ENCODE measurements at places on chromosomes 3 and 15.
A peak's percentile ranks its signal among the peaks of the same experiment; 100 is the strongest.

DNA sequence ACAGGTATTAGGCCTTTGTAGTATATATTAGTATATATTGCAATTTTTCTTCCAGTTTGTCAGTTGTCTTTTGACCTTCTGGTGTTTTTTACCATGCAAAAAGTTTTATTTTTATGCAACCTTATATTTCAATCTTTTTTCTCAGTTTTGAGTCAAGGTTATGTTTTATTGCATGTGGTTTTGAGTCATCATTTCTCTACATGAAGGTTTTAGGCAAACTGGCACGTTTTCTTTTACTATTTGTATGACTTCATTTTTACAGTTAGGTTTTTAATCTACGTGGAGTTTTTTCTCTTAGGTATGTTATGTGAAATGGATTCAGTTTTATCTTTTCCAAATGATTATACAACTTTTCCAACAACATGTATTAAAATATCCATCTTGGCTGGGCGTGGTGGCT is 36.8 kb upstream of the TCAIM start:
- no peak for DNase-seq

DNA sequence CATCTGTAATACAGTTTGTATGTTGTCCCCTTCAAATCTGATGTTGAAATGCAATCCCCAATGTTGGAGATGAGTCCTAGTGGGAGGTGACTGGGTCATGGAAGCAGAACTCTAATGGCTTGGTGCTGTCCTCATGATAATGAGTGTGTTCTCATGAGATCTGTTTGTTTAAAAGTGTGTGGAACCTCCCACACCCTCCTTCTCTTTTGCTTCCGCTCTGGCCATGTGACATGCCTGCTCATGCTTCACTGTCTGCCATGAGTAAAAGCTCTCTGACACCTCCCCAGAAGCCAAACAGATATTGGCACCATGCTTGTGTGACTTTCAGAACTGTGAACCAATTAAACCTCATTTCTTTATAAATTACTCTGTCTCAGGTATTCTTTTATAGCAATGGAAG is 794.0 kb upstream of the CFAP20DC start:
- no peak for DNase-seq

GRCh38 chr3:126985132-126985985 is 2.4 kb downstream of the PLXNA1 start:
- DNase-seq: no peak

- no peak for DNase-seq
Observed at GRCh38 chr3:16928386-16929132, 43.8 kb downstream of the PLCL2 start.

DNA sequence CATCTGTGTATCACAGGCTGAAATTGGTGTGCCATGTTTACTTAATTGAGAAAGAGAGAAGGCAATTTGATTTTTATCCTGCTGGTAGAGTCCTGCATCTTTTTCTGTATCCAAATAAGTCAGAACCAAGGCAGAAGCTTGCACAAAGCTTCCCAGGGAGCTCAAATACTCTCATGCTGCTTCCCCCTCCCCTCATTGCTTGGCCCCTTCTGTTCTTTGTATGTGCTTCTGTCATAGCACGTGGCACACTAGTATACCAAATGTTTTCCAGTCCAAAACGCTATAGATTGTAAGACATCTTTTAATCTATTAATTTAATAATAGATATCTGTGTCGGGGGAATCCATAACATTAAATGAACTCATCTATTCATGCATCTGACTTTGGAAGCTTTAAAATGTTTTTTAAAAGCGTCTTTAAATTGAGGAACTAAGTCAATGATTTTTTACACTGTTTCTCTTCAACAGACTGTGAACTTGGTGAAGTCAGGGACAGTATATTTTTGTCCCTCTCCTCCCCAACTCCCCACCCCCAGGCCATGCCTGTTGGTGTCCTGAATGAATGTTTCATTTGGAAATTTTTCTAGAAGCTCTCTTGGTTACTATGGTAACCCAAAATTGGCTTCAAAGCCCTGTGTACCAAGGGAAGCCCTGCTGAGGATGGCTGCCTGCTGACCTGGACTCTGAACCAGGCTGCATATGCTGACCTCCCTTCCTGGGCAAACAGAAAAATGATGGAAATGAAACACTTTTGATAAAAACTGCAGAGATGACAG is 26.2 kb upstream of the SLC35G2 start:
- DNase-seq: no peak

DNA sequence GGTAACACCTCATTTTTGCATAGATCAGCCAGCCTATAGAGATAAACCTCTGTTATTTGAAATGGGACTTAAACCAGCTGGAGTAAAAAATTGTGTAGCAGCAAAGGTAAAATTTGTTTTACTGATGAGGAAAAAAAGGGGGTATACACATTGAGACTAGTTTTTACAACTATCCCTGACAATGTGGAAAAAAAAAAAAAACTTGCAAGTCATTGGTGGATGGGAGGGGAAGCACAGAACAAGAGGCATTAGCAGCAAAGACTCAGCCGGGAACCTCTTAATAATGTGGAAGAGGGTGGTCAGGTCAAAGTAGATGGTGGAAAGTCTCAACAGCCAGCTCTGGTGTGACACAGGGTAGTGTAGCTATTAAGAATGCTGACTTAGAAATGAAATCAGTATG is 14.5 kb downstream of the FBXO22 start:
- no peak for DNase-seq

DNA sequence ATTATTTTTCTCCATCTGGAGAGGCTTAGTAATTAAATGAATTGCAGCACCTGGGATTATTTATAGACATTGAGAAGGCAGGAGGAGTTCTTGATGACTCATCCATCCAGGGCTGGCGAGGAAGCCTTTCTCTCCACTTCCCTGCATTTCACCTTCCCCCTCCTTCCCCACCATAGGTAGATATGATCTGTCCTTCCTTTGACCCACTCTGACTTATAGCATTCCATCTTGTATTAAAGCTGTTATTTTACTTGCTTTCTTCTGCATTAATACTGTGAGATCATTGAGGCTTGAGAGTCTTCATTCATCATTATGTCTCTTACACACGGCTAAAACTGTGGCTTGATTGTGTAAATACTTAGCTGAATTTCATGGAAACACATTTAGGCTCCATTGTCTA is 288.8 kb downstream of the FEZF2 start:
- no peak for DNase-seq

DNA sequence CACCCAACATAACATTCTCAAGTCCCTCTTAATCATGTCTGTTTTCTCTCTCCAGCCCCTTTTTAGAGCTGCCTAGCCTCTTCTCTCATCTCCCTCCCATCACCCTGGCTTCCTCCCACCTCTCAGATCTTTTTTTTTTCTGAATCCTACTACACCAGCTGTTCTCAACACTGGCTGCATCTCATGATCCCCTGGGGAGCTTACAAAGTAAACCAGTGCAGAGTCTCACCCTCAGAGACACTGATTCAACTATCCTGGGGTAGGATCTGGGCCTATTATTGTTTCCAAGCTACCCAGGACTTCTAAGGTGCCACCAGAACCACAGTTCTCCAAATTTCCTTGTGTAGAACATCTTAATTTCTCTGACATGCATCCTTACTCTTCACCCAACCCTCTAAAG is 50.3 kb upstream of the ACAN start:
- no peak for DNase-seq

GRCh38 chr3:167350245-167350862 is 29.7 kb downstream of the ZBBX start:
- DNase-seq: peak; percentile 32

DNA sequence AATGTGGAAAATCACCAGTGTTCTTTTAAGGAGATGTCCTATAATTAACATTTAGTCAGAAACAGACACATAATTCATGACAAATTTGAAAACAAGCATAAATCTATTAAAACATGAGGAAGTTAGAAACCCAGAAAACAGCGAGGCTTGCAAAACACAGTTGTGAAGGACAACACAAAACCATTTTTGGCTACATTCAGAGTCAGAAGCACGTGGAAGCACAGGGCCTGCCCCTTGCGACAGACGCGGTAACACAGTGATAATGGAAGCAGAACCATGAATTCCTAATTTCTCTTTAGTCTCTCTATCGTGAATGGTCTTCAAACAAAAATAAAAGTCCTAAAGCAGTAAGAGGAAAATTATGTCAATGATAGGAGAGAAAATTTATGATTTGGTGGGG is 12.2 kb downstream of the NCEH1 start:
- no peak for DNase-seq

DNA sequence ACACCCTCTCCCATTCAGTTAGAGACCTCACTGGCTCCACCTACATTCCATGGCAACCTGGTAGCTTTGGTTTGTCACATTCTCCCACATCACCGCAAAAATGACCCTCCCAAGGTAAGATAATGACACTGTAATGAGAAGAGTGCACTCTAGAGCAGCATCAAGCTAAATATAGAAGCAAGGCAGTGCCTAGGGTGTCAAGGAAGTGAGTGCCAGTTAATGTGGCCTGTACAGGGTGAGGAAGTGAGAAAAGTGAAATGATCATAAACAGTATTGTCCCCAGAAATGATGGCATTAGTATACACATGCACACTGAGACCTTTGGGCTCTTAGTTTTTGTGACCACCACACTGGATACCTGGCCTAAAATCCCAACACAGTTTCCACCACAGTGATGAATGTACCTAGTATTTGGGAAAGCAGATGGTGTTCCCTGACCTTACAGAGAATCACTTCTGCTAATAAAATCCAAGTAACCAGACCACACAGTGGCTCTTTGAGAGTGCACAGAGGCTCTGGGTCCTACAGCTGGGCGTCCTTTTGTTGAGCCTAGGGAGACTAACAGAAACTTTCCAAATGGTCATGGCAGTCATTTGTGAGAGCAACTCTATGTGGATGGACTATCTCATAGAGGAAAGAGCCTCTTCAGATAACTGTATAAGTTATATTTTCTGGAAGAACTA is 106.6 kb downstream of the ARPP21 start:
- DNase-seq: no peak

DNA sequence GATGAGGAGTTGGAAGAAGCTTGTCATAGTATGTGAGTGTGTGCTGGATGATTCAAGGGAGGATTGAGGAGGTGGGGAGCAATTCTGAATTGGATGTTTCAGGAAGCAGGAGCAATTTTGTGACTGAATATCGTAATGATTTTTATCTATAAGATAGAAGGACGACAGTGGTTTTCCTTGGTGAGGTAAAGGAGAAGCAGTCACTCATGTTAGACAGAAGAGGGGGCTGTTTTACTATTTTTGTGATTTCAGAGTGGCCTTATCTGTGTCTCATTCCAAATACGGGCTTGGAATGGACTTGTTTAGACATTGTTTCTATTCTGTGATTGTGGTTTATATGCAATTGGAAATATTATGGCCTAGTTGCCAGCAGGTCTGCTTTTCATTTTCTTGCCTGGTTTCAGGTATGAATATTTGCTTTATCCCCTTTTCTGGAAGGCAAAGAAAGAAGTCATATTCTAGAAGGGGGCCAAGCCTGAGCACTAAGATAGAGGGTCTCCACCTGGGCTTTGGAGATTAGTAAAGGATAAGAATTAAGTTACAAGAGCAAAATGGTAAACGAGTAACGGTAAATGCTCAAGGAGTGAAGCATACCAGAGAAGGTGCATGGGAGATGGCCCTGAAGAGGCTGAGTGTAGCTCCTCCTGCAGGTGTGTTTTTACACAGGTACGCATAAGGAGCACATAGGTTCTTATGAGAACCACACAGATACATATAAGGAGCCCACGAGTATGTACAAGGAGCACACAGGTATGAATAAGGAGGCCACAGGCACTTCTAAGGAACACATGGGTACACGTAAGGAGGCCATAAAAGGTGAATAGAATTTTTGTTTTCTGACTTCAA is 124.6 kb upstream of the KCNAB1 start:
- peak; percentile 78 for DNase-seq

GRCh38 chr3:26915208-26915607 is 292.6 kb downstream of the LRRC3B start:
- no peak for DNase-seq

DNA sequence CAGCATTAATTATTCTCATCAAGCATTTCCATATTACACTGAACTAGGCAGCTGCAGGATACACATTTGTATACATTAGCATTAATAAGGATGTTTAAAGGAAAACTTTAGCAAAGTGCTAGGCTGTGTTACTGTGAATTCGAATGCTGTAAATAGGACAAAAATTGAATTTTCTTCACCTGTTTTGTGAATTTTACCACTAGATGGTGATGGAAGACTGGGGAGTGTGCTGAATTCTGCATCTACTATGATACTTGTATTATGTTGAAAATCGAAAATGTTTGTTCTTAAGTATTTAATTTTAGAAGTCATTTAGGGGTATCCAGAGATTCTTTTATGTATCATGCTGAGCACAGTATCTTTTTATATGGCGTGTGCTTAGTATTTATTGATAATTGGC is 12.3 kb upstream of the P2RY14 start:
- DNase-seq: peak; percentile 69

DNA sequence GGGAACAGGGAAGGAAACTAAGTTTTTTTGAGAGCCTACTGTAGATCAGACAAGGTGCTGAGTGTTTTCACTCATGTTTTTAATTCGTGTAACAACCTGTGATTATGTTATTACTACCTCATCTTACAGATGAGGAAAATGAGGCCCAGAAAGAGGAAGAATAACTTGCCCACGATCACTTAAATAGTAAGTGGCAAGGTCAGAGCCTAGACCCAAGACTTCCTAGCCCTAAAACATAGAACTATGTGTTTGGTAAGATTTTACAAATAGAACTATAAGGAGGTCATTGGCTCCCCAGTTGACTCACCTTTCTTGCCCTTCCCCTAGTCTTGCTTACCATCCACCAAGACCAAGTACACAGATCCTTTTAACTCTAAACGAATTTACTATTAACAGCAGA is 13.7 kb downstream of the SENP8 start:
- DNase-seq: no peak

GRCh38 chr15:53129121-53129904 is 339.2 kb upstream of the ONECUT1 start:
- no peak for DNase-seq

GRCh38 chr15:79089890-79090486 is 592 bp downstream of the RASGRF1 start:
- DNase-seq: no peak

- DNase-seq: no peak
Observed at GRCh38 chr15:70530906-70531305, 232.5 kb downstream of the UACA start.

DNA sequence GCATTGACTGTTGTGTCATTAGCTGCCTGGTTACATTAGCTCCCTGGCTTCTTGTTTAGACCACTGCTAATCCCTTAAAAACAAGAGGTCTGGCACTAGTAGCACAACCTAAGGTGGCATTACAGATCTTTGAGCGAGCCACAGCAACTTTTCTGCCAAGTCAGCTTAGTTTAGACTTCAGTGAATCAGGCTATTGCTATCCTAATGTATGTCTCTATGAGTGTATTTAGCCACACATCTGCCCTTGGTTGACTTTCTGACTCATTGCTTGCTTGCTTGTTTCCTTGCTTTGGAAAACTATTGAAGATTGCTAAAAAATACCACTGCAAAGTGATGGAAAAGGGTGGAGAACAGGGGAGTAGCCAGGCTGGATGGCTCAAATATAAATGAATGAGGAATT is 50.2 kb downstream of the CHP1 start:
- DNase-seq: peak; percentile 70

DNA sequence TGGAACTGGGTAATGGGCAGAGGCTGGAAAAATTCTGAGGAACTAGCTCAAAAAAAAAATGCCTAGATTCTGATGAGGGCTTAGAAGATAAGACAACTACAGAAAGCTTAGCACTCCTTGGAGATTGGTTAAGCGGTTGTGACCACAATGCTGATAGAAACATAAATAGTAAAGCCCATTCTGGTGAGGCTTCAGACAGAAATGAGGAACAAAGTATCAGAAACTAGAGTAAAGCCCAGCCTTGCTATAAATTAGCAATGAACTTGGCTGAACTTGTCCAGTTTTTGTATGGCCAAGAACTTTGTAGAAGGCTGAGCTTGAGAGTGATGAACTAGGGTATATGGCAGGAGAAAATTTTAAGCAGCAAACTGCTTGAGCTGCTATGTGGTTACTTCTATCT is 25.4 kb downstream of the GOLGB1 start:
- no peak for DNase-seq
